A673 (cell line): ENCODE measurements at places on chromosomes 13 and 19.

DNA sequence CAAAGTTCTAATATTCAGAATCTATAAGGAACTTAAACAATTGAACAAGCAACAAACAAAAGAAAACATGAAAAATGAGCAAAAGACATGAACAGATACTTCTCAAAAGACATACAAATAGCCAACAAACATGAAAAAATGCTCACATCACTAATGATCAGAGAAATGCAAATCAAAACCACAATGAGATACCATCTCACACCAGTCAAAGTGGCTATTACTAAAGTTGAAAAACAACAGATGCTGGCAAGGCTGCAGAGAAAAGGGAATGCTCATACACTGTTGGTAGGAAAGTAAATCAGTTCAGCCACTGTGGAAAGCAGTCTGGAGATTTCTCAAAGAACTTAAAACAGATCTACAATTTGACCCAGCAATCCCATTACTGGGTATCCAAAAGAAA lies 74.3 kb downstream of the CRYL1 start:
- no peak for DNase-seq

GRCh38 chr19:2603334-2603733 lies 99.2 kb downstream of the GNG7 start:
- DNase-seq: no peak

DNA sequence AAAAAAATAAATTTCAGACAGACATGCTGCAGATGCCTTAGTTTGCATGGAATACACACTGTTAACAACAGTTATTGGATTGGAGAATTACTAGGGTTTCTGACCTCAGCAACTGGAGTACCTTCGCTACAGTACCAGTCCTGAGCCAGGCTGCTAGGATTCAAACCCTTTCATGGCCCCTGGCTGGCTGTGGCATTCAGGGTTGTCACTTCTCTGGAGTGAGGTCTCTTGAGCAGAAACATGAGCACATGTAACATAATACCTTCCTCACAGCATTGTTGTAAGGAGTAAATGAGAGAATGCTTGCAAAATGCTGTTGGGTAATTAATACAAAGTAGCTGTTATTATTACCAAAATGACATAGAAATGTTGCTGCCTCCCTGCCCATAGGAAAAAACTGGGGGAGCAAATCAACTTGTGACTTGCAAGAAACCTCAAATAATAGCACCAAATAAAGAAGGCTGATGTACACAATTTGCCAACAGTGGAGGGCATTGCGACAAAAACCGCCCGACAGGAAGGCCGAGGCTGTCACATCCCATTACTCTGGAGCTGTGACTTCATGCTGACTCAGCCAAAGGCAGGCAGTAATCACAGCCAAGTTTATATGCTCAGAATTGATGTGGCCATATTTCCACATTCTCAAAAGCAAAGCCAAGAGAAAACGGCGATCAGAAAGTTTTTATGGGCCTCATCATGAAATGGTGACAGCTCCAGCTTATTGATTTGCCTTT lies 100.4 kb downstream of the RFC3 start:
- peak; percentile 45 for DNase-seq

DNA sequence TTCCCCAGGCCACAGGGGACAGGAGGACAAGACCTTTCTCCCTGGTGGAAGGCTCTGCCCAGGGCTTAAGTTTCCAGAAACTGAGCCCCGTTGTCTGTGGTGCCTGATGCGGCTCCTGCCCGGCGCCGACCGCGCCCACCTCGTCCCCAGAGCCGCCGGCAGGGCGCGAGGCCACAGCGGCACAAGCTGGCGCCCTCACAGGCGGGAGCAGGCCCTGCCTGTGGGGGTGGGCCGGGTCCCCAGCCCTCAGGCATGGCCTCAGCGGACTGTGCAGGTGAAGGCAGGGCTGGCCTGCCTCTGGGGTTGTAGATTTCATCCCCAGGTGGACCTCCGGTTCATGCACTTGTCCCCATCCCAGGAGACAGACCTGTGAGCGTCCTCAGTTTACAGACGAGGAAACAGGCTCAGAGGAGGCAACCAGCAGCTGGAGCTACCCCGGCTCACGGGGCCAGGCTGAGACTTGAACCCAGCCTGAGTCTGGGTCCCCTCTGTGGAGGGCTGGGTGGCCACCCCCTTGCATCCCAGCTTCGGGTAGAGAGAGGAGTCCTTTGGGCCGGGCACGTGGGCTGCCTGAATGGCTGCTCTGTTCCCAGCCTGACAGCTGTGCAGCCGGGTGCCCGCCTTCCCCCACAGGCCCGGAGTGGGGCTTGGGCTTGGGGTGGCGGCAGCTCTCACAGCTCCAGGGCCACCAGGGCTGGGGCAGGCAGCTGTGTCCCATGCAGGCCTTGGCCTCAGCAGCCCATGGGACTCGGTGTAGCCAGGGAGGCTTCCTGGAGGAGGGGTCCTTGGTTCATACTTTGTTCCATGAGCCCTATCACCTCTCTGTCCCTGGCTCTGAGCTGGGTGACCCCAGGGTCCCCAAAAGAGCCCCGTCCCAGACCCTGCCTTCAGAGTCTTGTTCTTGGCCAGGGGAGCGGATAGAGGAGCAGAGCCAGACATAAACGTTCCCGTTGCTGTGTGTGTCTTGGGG lies 26.8 kb downstream of the PIAS4 start:
- no peak for DNase-seq

GRCh38 chr13:46778890-46779289 lies 18.1 kb downstream of the ESD start:
- DNase-seq: no peak

DNA sequence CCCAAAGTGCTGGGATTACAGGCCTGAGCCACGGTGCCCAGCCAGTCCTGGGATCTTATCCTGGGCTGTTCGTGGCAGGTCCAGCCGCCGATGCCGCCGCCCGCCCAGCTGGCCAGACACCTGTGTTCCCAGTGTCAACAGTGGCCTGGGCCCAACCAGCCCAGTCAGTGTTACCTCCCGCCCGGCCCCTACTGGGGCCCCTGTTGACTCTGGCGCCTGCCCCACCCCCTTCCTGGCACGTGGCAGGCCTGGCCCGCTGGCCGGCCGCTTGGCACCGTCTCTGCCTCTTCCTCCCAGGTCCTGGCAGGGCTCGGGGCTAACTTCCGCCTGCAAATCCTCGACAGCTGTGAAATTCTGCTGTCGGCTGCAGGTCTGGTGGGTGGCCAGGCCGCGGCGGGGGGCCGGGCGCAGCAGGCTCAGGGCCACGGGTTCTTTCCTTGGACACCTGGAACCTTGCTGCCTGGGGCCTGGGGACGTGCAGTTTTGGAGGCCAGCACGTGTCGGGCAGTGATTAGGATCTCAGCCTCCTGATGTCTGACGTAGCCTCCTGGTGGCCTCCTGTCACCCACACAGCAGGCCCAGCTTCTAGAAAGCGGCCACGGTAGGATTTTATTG lies 9.1 kb downstream of the ARID3A start:
- no peak for DNase-seq

DNA sequence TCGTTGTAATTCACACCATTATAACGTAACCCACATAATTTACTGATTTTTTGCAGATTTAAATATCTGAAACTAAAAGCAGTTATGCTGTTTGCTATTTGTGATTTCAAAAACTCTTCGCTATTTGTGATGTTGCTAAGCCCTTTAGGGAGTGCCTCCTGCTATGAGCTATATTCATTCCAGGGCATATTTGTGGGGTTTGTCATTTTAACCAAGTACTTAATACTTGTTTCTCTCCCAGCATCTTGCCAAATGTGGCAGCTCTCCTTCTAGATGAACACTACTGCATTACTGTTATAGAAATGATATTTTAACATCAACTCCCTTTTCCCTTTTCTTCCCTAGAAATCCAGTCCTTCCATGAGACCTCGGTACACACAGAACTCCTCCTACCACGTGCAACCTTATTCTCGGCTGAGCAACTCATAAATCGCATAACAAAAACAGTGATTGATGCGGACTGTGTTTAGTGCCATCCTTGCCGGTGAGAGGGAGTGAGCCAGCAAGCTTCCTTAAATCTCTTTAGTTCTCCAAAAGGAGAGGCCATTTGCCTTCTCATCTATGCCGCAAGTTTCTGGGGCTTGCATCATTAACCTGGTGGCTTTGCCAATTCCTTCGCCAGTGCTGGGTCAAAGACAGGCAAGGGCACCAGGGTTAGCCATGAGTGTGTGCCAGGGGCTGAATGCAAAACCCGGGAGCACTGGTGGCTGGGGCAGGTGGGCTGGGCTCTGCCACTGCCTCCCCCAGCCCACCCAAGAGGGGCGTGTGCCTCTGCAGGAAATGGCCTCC lies 33.4 kb downstream of the RFX2 start:
- no peak for DNase-seq

DNA sequence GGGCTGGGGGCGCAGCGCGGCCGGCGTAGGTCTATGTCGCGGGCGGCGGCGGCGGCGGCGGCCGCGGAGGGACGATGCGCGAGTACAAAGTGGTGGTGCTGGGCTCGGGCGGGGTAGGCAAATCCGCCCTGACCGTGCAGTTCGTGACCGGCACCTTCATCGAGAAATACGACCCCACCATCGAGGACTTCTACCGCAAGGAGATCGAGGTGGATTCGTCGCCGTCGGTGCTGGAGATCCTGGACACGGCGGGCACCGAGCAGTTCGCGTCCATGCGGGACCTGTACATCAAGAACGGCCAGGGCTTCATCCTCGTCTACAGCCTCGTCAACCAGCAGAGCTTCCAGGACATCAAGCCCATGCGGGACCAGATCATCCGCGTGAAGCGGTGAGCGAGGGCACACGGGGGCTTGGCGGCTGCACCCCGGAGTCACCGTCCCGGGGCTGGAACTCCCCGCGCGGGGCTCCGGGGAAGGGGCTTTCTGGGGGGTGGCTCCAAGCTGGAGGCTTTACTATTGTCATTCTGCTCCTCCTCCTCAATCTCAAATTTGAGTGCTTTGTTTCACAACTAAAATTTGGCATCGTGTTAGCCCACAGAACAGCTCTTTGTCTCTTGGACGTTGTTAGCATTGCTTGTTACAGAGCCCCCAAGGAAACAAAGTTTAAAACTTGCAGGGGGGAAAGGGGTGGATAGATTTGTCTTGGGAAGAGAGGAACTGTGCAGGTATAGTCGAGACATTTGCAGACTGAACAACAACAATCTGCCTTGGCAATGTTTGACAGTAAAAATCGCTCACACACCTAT lies 630 bp downstream of the RAP2A start:
- peak; percentile 39 for DNase-seq

DNA sequence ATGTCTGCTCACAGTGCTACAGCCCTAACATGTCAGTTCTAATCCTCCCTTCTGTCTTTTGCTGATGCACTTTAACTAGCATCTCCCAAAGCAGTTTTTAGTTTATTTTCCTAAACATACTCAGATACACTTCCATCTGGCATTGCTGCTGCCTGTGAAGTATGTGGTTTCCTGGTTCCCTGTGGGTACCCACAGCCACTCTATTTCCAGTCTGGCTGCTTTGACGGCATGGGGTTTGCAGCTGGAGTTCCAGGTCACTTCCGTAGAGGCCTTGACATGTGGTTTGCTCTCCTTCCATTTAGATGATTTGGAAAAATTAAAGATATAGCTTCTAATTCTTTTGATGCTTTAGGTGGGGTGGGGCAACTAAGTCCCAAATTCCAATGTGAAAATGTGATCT lies 375.5 kb downstream of the PCDH20 start:
- no peak for DNase-seq

DNA sequence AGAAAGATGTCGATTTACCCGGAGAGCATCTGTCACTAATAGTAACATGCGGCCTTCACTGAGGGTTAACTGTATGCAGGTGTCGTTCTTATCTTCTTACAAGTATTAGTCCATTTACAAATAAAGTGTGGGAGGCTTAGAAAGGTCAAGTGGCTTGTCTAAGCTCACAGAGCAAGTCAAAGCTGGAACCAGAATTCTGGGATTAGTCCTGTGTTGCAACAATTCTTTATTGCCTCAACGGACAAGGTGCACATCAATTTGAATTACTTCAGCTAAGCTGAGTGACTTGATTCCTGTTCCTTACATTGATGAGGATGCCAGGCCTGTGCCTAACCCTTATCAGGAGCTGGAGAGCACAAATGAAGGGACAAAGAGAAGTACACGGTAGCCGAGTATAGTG lies 1193.6 kb downstream of the UQCRFS1 start:
- DNase-seq: no peak

DNA sequence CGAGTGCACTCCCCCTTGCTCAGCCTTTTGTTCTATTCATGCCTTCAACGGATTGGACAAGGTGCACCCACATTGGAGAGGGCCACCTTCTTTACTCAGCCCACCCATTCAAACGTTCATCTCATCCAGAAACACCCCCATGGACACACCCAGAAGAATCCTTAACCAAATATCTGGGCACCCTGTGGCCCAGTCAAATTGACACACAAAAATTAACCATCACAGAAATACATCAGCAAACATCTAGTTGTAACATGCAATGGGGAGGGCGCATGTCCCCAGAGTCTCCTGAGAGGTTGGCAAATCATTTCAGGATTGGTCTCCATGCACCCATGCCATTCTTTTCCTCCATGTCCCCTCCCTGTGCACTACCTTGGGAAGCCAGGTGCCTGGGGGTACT lies 167.1 kb downstream of the ZNF536 start:
- DNase-seq: no peak
